ENCODE measurements at places on chromosomes 2 and 18.

DNA sequence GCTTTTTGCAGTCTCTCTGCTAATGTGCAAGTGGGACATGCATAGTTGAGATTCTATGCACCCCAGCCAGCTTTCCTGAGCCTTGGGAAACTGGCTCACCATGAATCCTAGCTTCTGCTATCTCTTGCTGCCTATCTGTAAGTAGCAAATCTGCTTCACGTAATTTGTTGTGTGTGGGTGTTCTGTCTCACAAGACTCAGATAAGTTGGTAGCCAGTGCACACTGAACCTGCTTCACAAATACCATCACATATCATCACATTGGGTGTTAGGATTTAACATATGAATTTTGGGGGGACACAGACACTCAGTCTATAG is 13.9 kb upstream of the VRK2 start:
- DNase-seq: no peak

- no peak for DNase-seq
These were observed 36.5 kb downstream of the GALNT14 start for GRCh38 chr2:31101701-31102100.

DNA sequence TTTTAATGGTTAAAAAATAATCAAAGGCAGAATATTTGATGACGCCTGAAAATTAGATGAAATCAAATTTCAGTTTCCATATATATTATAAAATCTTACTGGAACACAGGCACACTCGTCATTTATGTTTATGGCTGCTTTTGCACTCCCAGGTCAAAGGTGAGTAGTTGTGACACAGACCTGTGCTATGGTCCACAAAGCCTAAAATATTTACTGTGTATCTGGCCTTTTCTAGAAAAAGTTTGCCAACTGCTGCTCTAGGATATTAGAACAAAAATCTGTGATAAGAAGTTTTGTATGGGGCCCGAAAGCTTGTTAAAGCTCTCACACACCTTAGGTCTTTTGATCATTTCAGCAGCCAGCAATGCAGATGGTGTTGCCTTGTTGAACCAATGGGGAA is 104.3 kb downstream of the PKP4 start:
- DNase-seq: no peak

DNA sequence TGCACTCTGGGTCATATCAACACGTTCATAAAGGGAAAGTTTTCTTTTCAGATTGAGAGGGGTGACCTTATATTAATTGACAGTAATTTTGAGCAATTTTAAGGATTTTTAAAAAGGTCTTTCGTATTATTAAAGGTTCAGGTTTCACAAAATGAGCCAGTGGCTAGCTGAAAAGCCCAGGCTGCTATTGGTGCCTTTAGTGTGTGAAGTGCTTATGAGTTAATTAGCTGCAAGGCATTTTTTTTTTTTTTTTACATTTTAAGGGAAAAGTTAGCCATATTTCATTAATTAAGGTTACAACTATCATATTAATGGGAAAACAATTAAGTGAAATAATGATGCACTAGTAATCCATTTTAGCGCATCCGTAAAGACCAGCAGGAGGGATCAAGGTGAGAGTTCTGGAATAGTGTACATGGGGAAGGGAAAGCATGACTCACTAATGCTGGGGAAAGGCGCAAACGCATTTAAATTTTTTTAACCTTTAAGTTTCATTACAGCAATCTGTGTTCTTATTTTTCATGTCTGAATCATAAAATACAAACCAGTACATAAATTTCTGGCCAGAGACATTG is 200.0 kb downstream of the ZNF407 start:
- DNase-seq: no peak

DNA sequence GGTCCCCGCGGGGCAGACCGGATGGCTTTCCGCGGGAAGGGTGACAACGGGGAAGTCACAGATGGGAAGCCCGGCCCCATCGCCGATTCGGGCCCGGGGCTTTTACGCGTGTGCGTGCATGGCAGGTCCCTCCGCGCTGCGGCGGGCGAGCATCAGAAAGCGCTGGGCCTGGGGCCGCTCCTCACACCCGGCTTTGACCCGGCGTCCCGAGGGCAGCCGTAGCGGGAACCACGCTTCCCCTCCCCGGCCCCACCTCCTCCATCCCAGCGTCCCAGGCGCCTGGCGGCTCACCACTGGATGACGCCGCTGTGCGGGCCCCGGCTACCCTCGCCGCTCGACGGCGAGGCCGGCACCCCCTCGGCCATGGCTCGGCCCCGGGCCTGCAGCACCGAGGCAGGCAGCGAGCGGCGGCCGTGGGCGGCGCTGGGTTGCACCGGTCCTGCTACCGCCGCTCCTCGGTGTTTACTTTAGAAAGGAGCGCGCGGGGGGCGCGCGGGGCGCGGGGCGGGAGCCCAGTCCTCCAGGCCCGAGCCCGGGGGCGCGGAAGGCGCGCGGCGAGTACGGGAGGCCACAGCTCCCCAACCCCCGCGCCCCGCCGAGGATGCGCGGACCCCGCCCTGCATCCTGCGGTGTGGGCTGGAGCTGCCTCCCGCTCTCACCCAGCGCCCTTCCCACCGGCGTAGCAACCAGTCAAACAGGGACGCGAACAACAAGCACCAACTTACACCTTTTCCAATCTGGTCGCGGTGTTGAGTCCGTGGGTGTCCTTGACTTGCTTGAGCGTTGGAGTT is 806 bp downstream of the RFX8 start:
- DNase-seq: no peak
